ENCODE measurements at places on chromosomes 5 and 9.

- DNase-seq = no peak
Observed at GRCh38 chr5:58378613-58379390, 81.1 kb downstream of the PLK2 start.

- no peak for DNase-seq
Observed at GRCh38 chr9:37922363-37923117, 18.6 kb upstream of the SLC25A51 start.

GRCh38 chr5:74261421-74261820, 379.1 kb downstream of the ENC1 start:
- no peak for DNase-seq

- peak; percentile 34 for DNase-seq
Observed at GRCh38 chr5:160118349-160119141, 705 bp downstream of the PWWP2A start.

DNA sequence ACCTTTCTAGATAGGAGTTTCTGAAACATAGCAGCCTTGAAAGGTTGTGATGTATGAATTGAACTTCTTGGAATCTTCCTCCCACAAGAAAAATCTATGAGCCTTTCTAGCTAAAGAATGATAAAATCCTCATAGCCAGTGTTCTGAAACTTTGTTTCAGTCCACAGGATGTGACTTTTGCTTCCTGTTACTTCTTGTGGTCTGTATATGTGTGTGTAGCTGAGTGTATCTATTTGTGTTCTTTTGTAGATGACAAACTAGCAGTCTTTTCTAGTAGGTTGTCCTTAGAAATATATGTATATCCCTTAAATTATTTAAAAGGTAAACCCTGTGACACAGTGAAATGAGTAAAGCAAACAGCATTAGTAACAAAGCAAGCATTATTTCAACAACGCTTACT, 188.8 kb downstream of the MRPS30 start:
- no peak for DNase-seq

DNA sequence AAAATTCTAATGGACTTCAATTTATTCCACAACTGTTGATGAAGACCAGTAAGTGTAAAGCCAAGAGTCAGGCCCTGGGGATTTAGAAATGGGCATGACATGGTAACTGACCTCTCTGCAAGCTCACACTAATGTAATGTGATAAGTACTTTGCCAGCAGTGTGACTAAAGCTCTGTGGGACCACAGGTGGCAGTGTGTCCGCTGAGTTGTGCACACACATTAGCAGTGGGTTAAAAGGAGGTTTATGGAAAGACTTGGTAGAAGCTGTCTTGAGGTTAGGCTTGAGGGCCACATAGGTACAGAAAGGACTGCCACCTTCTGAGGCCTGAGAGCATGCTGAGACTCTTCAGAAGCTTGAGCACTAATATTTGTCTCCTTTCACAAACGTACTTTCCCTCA, 67.6 kb downstream of the UBAP1 start:
- no peak for DNase-seq

DNA sequence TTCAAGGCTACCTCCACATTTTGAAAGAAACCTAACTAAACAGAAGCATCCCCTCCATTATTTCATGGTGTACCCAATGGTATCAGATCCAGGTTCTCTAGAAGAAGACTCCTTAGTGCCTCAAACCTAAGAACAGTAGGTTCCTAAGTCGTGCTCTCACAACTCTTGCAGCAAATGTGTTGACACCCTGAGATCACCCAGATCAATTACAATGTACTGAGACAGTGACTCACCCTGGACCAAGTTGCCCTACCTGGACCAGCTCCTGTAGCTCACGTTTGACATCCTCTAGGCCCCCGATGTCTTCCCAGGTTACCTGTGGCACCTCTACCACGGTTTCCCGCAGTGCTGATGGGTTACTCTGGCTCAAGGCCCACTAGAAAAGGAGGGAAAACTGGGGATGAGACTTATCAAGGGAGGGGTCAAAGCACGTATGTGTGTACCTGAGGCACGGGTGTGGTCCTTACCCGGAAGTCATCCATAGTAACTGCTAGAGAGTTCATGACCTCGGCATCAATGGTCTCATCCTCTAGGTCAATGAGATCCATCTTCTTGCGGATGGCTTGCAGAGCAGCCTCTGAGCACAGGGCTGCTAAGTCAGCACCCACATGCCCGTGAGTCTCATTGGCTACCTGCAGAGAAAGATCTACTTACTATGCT, 11.7 kb downstream of the VCP start:
- DNase-seq = no peak

DNA sequence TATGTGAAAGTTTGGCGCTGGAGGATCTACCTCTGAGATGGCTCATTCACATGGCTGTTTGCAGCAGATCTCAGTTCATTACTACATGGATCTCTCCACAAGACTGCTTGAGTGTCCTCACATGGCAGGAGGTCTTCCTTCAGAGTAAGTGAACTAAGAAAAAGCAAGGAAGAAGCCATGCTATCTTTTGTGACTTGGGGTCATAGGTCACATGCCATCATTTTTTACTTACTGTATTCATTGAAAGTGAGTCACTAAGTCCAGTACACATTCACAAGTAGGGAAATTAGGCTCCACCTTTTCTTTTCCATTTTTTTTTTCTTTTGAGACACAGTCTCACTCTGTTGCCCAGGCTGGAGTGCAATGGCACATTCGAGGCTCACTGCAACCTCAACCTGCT, 8.7 kb upstream of the CDKN2AIPNL start:
- DNase-seq = no peak

DNA sequence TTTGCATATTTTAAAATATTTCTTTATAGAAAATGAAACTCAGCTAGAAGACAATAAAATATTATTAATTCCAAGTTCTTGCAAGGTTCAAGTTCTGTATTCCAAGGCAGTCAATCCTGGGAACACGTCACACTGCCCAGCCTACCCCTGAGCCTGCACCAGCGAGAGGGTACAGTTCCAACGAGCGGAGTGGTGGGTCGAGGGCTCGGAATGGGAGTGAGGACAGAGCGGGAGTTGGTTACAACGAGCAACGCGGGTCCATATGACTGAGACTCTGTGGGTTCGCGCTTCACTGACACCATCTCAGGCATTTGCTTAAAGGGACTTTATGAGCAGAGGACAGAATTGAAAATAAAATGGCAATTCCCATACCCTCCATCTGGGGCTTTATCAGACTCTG, 40.0 kb upstream of the SPTLC1 start:
- no peak for DNase-seq

- no peak for DNase-seq
Observed at GRCh38 chr5:57559110-57559635, 76.6 kb upstream of the ACTBL2 start.

GRCh38 chr5:172385707-172386106, 68.6 kb downstream of the SH3PXD2B start:
- DNase-seq = no peak

DNA sequence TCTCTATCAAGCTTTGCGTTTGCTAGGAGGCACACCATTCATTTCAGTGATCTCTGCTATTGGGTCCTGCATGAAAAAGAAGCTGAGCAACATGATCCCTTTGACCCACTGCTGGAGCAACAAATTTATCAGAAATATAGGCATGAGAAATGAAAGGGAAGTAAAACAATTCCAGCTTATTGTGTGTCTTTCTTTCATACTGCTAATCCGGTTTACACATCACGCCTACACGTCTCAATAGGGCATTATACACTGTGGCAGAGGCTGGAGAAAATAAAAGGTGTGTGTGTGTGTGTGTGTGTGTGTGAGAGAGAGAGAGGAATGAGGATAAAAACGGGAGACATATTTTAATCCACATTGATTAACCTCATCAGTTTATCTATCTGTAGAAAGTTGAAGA, 2.4 kb downstream of the PTCH1 start:
- DNase-seq = no peak

DNA sequence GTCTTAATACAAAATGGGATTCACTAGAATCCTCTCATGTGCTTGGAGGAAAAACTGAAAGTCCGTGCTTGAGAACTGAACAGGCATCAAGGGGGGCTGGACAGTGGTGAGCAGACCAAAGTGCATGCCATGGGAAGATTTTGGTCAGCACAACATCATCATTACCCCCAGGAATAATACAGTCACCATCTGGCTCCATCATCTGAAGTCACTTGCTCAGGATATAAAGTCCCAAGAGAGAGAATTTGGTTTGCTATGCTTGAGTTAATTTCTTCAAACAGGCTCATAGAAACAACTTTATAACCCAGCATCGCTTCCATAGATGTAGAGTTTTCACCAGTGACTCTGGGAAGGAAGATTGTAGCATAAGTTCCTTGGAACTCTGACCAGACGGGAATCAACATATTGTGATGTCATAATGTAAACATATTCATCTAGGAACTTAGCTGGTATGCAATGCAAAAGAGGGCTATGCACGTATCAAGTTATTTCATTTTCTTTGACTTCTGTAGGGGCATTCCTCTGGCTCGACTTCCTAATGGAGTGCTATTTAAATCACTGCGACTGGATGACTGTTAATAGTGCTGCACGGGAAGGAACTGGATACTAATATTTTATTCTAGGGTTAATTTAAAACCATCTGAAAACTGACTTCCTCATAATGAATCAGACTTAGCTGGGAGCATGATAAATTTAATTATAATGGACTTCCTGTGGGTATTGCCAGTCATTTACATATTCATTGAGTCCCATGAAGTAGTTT, 145.2 kb downstream of the MTRR start:
- DNase-seq = no peak

DNA sequence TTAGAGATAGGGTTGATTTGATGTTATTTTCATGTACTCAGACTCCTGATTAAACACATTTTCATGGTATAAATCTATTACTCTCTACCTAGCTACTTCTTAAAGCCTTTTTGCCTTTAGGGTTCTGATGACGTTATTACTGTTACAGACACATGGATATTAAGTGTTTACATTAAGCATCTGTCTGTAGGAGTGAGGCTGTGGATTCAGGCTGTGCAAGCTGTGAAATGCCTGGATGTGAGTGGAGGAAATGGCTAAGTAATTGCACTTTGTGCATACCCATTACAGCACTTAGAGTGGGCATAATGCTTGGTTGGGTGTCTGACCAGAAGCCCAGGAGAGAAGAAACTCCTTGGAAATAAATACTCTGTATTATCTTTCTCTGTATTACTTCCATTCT, 186.8 kb downstream of the SNX18 start:
- DNase-seq = no peak

DNA sequence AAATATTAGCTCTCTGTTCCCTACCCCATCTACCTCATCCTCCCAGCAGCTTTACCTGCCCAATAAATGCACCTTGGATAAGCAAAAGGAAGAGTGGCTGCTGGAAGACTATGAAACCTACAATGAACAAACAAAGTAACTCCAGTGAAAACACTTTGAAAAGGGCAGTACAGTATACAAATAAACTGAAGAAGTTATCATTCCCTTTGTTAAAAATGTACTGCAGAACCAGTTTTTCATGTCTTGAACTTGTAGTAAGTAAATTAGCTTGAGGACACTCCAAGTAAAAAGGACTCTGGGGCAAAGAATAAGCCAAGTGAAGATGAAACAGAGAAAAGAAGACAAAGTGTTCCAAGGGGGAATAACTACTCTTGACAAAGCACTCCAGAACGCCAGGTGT, 457.1 kb downstream of the DTWD2 start:
- DNase-seq = peak; percentile 4

DNA sequence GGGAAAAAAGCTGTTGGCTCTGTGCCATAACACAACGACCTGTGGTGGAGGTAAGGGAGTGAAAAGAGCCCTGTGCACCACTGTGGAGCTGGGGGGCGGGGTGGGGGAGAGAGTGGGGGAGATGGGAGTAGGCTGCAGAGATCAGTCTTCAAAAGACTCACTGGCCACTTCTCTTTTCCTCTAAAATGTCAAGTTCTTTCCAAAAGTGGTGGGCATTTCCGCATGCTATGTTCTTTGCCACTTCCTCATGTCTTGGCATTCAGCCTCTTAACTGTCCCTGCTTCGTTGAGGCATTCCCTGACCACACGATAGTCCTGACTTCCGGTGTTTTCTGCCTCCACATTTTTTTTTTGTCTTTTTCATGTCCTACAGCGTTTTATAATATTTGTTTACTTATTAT, 2.4 kb upstream of the PPP2R2B start:
- no peak for DNase-seq

- no peak for DNase-seq
Observed at GRCh38 chr9:106310782-106311181, 552.2 kb upstream of the ZNF462 start.

GRCh38 chr5:34415559-34416198, 240.4 kb upstream of the RAI14 start:
- no peak for DNase-seq

- DNase-seq = peak; percentile 32
Observed at GRCh38 chr9:128636556-128637530, 19.8 kb downstream of the DYNC2I2 start.

- no peak for DNase-seq
Observed at GRCh38 chr9:4105183-4105582, 194.7 kb downstream of the GLIS3 start.

DNA sequence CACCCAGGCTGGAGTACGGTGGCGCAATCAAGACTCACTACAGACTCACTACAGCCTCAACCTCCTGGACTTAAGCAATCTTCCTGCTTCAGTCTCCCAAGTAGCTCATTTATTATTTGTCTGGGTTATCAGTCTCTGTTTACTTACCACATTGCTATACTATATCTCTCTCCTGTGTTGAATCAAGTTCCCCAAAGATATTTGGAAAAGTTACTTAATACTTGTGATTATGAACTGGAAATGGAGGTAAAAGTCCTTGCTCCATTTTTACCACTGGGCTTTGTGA, 55.6 kb downstream of the ANGPTL2 start:
- DNase-seq = no peak

DNA sequence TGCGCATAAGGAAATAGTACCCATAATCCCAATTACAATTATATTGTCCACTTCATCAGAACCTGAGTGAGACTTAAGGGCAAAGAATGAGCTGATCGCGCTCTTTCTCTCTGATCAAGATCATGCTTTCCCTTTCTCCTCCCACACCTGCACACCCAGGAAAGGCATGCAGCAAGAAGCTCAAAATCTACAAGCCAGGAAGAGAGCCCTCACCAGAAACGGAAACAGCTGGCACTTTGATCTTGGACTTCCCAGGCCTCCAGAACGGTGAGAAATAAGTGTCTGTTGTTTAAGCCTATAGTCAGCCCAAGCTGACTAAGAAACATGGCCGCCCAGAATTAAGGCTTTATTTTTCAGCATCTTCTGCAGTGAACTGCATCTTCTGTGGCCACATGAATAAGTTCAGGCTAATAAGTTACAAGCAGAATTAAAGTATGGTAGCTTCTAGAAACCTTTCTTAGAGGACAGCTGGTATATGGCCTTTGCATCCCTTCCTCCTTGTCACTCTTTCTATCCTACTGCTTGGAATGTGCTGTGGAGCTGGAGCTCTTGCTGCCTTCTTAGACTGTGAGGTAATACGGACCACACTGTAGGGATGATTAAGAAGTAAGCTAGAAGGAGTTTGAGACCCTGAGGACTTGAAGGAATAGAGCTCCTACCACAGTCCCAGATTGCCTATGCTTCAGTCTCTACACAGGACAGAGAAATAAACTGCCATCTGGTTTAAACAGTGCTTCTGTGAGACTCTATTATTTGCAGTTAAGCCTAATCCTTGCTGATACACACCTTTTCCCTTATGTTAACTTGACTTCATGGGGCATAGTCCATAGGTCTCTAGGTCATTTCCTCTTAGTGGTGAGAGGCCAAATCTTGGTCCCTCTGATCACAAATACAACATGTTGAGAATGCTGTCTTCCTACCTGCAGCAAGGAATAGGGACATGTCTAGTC, 17.2 kb downstream of the OR2S2 start:
- no peak for DNase-seq
